ENCODE measurements at places on chromosomes 1 and 21.

DNA sequence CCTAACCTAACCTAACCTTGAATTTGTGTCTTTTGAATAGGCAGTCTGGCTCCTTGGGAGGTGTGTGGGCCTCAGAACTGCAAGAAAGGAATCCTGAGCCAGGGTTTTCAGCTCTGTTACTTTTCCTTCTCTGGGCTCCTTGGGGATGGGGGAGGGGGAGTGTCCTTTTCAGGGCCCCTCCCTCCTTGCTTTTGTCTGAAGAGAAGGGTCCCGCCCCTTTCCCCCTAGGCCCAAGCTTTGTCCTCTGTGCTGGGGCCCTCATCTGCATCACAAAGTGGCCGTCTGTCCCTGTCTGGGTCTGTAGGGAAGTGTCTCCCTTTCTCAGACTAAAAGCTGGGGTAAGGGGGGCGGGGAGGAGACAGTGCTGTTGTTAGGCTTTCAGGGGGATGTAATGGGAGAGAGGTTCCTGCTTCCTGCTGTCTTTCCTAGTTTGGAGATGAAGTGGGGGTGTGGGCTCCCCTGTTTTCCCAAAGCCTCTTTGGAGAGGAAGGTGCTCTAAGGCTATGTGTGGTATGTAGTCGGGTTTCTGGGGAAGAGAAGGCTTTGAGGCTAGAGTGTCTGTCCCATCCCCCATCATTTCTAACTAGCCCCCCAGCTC, 3.1 kb downstream of the AGO1 start:
- DNase-seq, result no peak

GRCh38 chr1:175343945-175344344, 151.4 kb upstream of the KIAA0040 start:
- no peak for DNase-seq

GRCh38 chr21:39519835-39520234, 68.1 kb downstream of the SH3BGR start:
- DNase-seq, result no peak

DNA sequence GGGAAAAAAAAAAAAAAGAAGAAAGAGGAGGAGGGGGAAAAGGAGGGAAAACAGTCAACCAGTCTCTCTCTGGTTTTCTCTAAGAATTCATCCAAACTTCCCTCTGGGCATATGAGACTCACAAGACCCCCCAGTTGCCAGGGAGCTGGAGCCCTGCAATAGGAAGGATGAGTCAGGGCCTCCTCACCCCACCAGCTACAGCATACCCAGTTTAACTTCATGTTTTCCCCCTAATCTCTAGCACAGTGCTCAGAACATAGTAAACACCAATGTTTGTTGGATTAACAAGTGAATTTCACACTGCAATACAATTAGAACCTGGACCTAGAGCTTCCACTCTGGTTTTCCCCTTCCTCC, 7.8 kb downstream of the F11R start:
- peak; percentile 32 for DNase-seq

- no peak for DNase-seq
Measured at GRCh38 chr1:35386290-35386689, 117.8 kb downstream of the ZMYM4 start.

DNA sequence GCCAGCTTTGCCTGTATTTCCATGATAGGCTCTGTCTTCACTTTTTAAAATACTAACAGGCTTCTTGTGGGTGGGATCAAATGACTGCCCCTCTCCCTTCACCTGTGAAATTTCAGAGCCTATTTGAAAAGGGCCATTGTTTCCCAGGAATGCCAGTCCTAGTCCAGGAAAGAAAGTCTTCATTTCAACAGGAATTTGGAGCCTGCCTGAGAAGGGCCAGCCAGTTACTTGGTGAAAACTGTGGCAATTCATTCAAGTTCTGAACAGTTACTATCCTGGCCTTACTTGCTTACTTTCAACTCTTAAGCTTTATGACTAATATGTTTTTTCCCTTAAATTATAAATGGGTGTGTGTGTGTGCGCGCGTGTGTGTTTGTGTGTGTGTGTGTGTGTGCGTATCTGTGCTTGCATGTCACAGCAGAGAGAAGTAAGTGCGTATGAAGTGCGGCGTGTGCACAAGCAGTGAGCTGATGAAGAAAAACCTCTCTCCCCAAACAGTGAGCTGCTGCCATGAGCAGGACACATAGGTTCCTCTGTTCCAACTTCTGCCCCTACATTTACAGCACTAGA, 67.5 kb upstream of the RNPC3 start:
- no peak for DNase-seq

DNA sequence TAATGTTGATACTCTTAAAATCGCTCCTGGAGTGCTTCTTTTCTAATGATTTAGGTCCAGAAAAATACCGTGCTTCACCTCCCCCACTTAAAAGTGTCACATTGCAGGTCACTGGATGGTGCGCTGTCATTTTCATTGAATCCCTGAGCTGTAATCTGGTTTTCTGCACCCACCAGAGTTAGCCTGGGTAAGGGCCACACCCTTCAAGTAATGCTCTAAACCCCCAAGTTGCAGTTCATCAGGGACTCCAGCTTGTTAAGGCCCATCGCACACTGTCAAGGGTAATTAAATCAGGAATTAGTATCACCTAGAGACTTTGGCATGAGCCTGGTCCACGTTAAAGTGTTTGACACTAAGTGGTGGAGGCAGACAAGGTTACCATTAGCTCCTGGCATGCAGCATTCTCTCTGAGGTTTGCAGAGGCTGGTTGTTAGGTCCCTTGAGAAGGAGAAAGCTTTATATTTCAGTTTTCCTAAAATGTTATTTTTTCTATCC, 34.0 kb downstream of the ASTN1 start:
- DNase-seq, result no peak

DNA sequence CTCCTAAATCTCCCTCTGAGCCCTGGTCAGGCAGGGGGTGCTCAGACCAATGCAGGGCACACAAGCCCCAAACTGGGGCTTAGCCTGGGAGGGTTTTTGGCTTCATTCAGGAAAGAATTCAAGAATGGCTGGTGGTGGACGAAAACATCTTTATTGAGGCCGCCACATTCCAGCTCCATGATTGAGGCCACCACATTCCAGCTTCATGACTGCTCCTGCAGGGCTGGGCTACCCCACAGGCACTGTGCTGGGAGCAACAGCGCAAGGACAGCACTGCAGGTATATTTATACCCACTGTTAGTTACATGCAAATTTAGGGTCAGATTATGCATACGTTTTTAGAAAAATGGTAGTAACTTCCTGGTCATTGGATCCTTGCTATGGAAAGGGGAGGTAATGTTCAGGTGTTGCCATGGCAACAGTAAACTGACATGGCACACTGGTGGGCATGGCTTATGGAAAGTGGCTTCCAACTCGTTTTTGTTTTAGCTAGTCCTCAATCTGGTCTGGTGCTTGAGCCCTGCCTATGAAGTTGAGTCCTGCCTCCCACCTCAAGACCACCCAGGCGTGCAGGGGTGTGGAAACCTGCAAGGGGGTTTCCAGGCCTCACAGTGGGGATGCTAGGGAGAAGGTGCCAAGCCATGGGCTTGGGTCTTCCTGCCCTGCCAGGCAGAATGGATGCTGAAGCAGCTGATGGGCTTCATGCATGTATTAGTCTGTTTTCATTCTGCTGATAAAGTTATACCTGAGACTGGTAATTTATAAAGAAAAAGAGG, 348.7 kb upstream of the AJAP1 start:
- DNase-seq, result no peak
